ENCODE measurements at places on chromosomes 7 and 10.

DNA sequence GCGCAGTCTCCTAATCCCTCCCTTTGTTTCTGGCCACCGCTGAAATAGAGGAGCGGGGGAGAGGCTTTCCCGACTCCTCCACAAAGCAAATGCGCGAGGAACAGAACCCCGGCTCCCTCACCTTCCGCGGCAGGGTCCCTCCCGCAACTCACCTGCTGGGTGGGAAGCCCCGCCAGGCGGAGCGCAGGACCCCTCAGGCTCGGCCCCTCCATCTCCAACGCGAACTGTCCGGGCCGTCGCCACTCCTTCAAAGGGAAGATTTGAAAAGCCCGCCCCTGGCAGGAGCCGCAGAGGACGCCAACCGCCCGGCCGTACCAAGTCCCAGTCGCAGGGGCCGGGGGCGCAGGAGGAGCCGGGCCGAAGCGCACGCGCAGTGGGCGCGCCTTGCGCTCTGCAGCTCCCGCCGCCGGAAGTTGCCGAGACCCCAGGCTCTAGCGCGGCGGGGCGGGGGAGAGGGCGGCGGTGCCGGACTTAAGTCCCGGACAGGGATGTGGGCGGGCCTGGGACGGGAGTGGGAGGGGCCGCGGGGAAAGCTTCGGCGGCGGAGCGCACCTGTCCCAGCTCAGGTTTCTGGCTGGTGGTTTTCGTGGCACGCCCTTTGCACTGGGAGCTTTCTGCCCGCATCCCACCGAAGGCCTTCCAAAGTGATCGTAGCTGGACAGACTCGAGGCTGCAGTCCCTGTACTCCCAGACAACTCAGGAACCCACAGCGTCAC, at the start of gene RTKN2:
RTKN2 (minus strand) TSS at position 446 of the 716 bp plus-strand sequence; CDS start at position 212, 234 bp downstream.
- peak; percentile 86 for DNase-seq

DNA sequence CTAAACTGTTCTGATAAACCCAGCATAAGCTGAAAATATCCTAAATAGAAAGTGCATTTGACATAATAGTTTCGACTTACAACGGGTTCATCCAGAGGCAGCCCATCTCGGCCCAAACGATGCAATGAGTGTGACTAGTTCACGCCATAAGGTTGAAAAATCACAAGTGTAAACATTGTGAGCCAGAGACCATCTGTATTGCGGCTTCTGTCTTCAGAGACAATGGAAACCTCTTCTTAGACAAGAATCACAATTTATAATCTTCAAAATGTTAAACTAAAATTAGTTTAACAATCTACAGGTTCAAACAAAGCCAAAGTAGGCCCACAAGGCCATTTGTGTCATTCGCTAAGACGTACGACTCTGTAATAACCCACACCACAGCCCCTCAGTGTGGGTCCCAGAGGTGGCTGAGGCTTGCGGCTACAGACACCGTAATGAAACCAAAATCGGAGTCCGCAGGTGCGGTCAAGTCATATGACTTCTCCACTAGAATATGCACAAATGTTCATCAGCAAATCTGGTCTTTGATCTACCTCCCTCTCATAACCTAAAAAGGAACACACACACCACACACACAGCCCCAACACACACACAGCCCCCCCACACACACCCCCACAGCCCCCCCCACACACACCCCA, 81.8 kb downstream of the DIP2C start:
- DNase-seq, result no peak

- peak; percentile 18 for DNase-seq
Measured at GRCh38 chr7:108335269-108335918, 120.8 kb downstream of the NRCAM start.

- DNase-seq, result no peak
Measured at GRCh38 chr7:139867847-139868246, 38.8 kb downstream of the TBXAS1 start.

DNA sequence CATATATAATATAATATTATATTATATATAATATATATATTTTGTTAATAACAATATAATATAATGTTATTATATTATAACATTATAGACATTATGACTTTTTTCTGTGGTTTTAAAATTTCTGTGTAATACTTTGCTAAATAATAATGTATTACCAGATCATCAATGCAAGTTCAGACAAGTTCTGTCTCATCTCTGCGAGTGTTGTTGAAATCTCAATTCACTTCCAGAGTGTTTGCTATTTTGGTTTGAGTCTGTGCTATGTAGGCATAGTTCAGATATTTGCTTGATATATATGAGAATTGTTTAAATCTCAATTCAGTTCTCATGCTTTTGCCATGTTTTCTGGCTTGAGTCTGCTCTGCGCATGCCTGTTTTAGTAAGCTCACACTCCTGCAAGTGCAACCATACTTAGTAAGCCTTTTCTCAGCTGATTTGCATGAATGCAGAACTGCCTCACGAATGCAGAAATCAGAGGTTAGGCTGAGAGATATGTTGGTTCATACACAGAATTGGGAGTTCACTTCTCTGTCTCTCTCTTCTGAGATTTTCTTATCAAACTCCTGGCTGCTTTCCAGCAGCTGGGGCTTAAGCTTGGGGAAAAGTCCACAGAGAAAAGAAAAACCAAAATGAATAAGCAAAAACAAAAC, 830.2 kb upstream of the SORCS1 start:
- DNase-seq, result no peak

DNA sequence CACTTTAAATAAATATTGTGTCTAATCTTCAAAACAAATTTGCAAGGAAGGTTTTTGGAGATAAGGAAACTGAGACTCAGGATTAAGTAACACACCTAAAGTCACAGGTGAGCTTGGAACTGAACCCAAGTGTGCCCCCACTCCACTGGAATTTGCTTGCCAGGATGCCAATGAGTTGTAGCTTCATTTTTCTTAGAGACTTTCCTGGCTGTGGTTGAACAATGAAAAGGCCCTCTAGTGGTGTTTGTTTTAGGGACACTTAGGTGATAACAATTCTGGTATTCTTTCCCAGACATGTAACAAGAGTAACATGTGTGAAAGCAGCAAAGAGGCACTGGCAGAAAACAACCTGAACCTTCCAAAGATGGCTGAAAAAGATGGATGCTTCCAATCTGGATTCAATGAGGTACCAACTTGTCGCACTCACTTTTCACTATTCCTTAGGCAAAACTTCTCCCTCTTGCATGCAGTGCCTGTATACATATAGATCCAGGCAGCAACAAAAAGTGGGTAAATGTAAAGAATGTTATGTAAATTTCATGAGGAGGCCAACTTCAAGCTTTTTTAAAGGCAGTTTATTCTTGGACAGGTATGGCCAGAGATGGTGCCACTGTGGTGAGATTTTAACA, 1.5 kb downstream of the IL6 start:
- peak; percentile 70 for DNase-seq

DNA sequence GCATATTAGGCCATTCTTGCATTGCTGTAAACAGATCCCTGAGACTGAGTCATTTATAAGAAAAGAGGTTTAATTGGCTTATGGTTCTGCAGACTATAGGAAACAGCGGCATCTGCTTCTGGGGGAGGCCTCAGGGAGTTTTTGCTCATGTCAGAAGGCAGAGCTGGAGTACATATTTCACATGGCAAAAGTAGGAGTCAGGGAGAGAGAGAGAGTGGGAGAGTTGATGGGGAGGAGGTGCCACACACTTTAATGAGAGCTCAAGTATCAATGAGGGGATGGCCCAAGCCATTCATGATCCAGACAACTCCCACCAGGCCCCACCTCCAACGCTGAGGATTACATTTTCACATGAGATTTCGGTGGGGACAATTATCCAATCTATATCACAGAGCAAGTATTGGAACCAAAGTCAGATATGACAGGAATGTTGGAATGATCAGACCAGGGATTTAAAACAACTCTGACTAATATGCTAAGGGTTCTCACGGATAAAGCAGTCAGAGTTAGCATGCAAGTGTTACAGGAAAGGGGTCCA, 795.3 kb upstream of the CELF2 start:
- DNase-seq, result no peak

- no peak for DNase-seq
Measured at GRCh38 chr10:103227416-103227815, 18.3 kb upstream of the RPEL1 start.

GRCh38 chr7:43038254-43038653, 74.2 kb upstream of the HECW1 start:
- peak; percentile 70 for DNase-seq

DNA sequence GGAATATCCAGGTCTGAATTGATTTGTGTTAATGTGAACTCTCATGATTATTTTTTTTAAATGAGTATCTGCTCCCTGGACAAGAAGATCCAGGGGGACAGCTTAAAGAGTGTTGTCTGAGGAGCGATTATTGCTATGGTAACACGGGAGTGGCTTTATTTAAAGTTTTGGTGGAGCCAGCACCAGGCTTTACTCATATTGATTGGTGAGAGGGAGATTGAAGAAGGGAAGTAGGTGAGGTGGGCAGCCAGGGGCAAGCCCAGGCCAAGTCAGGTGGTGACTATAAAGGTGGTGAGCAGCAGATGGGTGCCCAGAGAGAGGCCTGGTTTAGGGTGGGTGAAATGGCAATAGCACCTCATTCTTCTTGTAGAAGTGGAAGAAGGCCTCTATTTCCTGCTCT, 10.2 kb upstream of the AGR2 start:
- no peak for DNase-seq

DNA sequence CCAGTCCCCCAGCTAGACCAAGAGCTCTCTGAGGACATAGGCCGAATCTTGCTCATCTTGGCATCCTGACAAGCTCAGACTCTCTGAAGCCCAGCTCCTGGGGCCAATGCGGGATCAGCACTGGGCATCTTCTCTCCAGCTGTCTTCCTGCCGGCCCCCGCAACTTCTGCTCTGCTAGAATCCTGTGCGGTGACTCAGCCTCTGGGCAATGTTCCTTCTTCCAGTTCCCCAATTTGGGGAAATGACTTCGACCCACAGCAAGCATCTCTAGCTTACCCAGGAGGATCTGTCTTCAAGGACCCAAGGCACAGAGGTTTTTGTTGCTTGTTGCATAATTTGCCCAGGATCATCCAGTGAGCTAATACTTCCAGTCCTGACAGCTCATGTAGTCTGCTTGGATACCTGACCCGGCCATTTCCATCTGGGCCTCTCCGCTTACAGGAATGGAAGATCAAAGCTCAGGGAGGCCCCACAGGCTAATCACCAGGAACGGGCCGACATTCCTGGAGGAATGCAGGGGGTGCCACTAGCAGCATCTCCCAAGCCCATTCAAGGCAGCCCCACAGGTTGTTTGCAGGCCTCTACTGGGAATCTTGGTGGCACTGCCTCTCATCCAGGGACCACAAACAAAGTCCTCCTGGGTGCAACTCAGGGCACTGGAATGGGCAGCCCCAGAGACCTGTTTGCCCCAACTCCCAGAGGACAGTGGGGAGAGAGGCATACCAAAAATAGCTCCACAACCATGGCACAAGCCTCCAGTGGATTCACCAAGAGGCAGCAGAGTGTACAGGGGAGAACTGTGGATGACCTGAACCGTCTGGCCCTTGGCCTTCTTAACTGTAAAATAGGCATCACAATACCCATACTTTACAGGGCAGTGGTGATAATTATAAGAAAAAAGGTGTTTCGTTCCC, 151.9 kb downstream of the NEURL1 start:
- peak; percentile 86 for DNase-seq

GRCh38 chr10:110861930-110862649, 9.6 kb upstream of the PDCD4 start:
- DNase-seq, result peak; percentile 8
